ENCODE measurements at places on chromosomes 16 and 17. TPM values are rescaled to one million over a fixed set of nuclear protein-coding genes. Genes with fewer than 3 reads are reported as not detected.

GRCh38 chr17:61363601-61364462 lies 35.8 kb upstream of the TBX2 start:
- no peaks in the 10 kb centered on the region for H3K36me3 ChIP-seq
- H3K4me3 ChIP-seq: no peak overlapping the region
- H3K27me3 ChIP-seq: no peaks in the 10 kb centered on the region
- DNase-seq: no peak
- no peak overlapping the region for H3K27ac ChIP-seq

Gene TNFRSF13B
- total RNA-seq: 0.80 TPM

Gene FOXN1
- total RNA-seq: 0.29 TPM

DNA sequence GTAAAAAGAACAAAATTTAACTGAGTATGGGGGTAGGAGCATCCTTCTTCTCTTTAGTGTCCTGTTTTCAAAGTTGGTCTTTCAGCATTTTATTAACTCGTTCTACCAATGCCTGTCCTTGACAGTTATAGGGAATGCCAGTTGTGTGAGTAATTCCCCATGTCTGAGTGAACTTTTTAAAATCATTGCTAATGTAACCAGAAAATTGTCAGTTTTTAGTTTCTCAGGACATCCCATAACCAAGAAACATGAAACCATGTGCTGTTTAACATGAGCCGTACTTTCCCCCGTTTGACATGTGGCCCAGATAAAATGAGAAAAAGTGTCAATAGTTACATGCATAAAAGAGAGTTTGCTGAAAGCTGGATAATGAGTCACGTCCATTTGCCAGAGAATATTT lies 71.4 kb upstream of the ARL4D start:
- H3K27ac ChIP-seq: no peak overlapping the region
- H3K4me1 ChIP-seq: no peaks in the 10 kb centered on the region

DNA sequence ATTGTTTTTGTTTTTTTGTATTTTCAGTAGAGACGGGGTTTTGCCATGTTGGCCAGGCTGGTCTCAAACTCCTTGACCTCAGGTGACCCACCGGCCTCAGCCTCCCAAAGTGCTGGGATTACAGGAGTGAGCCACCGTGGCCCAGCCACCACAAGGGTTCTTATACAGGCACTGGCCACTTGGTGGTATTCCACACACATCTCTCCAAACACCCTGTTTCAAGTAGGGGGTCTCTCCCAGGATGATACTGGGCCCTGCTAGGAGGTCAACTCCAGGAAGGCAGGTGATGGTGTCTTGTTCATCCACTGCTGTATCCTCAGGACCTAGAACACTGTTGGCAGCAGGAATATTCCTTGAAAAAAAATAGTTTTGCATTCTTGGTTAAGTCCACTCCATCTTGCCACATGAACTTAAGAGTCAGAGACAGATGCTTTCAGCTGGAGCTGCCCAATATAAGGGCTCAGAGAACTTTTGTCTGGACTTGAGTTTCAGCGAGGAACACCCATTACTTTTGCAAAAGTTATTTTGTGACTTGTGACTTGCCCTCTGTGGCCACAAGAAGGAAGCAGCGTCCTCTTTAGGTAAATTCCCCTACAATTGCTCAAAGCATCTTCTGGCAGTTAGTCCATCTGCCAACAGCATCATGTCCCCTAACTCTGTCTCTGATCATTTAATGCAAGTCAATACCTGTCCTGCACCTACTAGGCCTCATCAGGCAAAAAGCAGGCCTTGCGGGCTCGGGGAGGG lies 7.4 kb upstream of the EEF2K start:
- no peak overlapping the region for H3K4me3 ChIP-seq
- H3K27me3 ChIP-seq: no peaks in the 10 kb centered on the region
- no peaks in the 10 kb centered on the region for H3K36me3 ChIP-seq
- peak overlapping the region; percentile 72 for H3K27ac ChIP-seq
- DNase-seq: no peak

DNA sequence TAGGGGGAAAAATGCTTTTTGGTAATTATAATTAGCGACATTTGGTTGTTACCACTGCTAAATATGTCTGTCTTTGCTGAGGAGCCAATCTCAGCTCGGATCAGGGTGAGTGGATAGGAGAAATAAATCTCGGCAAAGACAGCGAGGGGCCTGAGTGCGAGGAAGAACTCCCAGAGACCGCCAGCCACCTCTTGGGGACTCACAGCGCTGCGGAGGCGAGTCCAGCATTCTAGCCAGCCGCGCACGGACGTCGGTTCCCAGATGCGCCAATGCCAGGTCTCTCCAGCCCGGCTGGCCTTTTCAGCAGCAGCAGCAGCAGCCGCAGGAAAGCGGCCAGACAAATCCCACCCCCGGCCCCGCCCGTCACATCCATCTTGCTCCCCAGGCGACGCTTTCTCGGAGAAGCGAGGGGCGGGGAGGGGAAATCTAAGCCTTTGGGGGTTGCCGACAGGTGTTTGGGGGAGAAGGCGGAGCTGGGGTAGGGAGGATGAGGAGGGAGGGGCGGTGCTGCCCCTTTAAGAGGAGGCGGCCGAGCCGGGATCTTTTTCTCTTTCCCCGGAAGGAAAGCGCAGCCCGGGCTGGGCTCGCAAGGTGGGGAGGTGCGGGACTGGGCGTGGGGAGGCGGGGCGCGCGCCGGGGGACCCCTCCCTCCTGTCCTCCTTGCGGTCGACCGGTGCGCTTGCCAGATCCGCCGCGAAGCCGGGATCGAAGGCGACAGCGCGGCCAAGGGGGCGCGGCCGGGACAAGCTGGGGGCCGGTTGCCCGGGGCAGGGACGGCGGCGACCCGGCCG lies at the start of gene ITGA3:
ITGA3 (plus strand) TSS at position 685 of the 791 bp plus-strand sequence. CDS start 330 bp downstream, outside the sequence.
- H3K27me3 ChIP-seq: no peaks in the 10 kb centered on the region
- H3K27ac ChIP-seq: peak within 1 kb of the TSS; percentile 99
- DNase-seq: peak; percentile 76
- peaks cover 13% of the 10 kb centered on the region for H3K4me1 ChIP-seq
- H3K4me3 ChIP-seq: peak within 1 kb of the TSS; percentile 94
- no peaks in the 10 kb centered on the region for H3K36me3 ChIP-seq

- H3K27me3 ChIP-seq: no peaks in the 10 kb centered on the region
- H3K36me3 ChIP-seq: no peaks in the 10 kb centered on the region
- H3K27ac ChIP-seq: no peak overlapping the region
- DNase-seq: no peak
Observed at GRCh38 chr17:35710950-35711349, 20.5 kb upstream of the RASL10B start.

GRCh38 chr17:45260204-45260783 lies 1.6 kb downstream of the SPATA32 start:
- no peak overlapping the region for H3K27ac ChIP-seq
- H3K4me1 ChIP-seq: peaks cover 12% of the 10 kb centered on the region
- DNase-seq: no peak

DNA sequence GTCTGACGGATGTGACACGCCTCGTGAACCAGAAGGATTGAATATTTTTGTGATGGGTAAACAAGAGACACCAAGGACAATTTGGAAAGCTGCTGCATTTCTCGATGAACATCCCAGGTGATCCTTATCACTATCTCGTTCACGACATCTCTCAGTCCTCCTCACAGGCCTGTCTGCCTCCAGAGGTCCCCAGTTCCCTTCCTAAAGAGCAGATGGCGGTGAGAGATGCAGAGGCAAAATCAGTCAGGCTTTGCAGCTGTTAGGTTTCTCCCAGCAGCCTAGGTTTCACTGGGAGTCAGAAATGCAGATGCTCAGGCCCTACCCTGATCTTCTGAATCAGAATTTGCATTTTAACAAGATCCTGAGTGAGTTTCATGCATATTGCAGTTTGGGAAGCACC lies 23.6 kb downstream of the SCPEP1 start:
- DNase-seq: no peak
- H3K4me1 ChIP-seq: no peaks in the 10 kb centered on the region
- no peak overlapping the region for H3K27ac ChIP-seq
- H3K27me3 ChIP-seq: no peaks in the 10 kb centered on the region
- no peaks in the 10 kb centered on the region for H3K36me3 ChIP-seq

Measured in breast epithelium (tissue), 4 donors.